Cortex of kidney (tissue), 1 donor: ENCODE measurements at places on chromosomes 5 and 9.
A peak's percentile ranks its signal among the peaks of the same experiment; 100 is the strongest.

GRCh38 chr5:9431496-9432258 lies 114.2 kb downstream of the SEMA5A start:
- no peak for DNase-seq

GRCh38 chr9:92480986-92481633 lies 1.2 kb downstream of the ASPN start:
- DNase-seq: no peak

GRCh38 chr9:89436963-89437625 lies 60.8 kb downstream of the SEMA4D start:
- no peak for DNase-seq

DNA sequence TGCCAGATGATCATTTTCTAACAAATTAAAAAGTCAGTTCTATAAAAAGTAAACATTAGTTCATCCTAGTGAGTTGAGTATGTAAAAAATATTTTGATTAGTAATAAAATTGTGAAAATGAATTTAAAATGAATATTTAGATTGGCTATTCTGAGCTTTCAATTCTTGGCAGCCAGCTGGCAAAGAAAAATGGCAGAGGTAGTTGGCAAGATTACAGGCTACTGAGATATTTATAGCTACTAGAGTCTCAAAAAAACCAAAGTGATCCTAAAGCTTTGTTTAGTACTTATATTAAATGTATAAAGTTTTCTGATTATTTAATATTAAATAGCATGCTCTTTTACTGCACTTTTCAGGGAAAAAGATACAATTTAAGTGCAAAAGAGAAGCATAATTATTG lies 25.0 kb downstream of the SGTB start:
- DNase-seq: no peak

GRCh38 chr9:1009101-1009707 lies 32.7 kb downstream of the DMRT3 start:
- DNase-seq: no peak

- DNase-seq: peak; percentile 24
Measured at GRCh38 chr9:97237951-97238889, 69.2 kb upstream of the CCDC180 start.

DNA sequence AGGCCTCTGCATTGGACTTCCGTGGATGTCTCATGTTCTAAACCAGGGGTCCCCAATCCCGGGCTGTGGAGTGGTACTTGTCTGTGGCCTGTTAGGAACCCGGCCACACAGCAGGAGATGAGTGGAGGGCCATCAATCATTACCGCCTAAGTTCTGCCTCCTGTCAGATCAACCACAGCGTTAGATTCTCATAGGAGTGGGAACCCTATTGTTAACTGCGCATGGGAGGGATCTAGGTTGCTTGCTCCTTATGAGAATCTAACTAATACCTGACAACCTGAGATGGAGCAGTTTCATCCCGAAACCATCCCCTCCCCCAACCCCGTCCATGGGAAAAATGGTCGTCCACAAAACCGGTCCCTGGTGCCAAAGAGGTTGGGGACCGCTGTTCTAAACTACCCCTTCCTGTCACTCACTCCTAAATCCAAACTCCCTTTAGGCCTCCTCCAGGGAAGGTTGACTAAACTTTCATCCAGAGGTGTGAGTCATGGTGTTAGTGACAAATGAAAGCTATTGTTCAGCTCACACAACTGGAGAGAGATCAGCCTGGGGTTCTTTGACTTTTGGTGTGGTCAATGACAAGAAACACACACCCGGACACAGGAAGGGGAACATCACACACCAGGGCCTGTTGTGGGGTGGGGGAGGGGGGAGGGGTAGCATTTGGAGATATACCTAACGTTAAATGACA lies 9.5 kb downstream of the KCNV2 start:
- no peak for DNase-seq
